Urinary bladder (tissue), 4 donors: ENCODE measurements at places on chromosomes 1 and 21. TPM values are rescaled to one million over a fixed set of nuclear protein-coding genes. Genes with fewer than 3 reads are reported as not detected.

Gene CLDN17
- polyA plus RNA-seq: not detected

- DNase-seq: no peak
Measured at GRCh38 chr1:107153014-107153413, 12.2 kb downstream of the NTNG1 start.

- DNase-seq: no peak
Measured at GRCh38 chr1:73998348-73998959, 199.5 kb downstream of the LRRIQ3 start.

GRCh38 chr1:176017722-176018121, 189.4 kb downstream of the COP1 start:
- no peak for DNase-seq

DNA sequence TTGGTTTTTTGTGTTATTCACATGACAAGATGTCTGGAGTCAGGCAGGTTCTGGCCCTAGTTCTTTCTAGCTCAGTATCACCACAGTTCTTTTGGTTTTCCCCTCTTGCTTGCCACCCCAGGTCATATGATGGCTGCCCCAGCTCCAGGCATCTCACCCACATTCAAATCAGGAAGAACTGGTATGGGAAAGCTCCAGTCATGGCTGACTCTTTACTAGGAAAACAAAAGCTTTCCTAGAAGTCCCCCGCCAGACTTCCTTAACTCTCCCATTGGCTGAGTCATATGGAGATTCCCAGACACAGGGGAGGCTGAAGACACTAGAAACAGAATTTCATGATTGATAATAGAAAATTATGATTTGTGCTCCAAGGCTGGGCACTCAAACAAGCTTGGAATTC, 22.1 kb upstream of the EYA3 start:
- DNase-seq: no peak

- peak; percentile 47 for DNase-seq
Measured at GRCh38 chr1:159000625-159001024, 9.1 kb upstream of the IFI16 start.

GRCh38 chr1:84301004-84301784, at the start of gene SAMD13:
TSS of gene SAMD13 (plus strand) at chr1:84301708. CDS start at chr1:84303235, 1,527 bp downstream.
- DNase-seq: no peak

GRCh38 chr1:192927496-192927895, 118.7 kb downstream of the RGS2 start:
- DNase-seq: no peak

DNA sequence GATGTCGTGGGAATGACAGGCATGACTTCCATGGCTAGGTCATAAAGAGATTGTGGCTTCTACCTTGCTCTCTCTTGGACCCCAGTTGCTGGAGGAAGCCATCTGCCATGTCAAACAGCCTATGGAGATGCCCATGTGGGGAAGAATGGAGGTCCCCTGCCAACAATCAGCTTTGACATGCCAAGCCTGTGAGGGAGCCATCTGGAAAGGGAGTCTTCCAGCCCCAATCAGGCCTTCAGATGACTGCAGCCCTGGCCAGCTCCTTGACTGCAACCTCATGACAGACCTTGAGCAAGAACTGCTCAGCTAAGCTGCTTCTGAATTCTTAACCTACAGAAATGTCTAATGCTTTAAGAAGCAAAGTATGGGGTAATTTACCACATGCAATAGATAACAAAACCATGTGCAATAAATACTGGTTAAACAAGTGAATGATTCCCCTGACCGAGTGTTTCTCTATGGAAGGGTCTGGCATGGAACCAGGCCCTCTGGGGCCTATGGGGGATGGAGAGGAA, 187.1 kb downstream of the HIVEP3 start:
- no peak for DNase-seq

DNA sequence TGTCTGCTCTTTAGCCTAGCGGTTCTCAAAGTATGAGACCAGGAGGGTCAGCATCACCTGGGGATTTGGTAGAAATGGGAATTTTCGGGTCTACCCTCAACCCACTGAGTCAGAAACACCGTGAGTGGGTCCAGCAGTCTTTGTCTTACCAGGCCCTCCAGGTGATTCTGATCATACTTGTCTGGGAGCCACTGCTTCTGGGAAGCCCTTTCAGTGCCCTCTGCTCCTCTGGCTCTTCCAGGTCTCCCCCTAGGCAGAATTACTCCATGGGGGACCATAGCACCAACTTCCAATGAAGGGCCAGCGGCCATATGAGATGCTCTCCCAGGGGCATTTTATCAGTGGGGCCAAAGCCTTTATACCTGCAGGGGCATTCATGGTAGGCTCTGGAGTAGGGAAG, 81.0 kb upstream of the ETV3 start:
- DNase-seq: no peak

DNA sequence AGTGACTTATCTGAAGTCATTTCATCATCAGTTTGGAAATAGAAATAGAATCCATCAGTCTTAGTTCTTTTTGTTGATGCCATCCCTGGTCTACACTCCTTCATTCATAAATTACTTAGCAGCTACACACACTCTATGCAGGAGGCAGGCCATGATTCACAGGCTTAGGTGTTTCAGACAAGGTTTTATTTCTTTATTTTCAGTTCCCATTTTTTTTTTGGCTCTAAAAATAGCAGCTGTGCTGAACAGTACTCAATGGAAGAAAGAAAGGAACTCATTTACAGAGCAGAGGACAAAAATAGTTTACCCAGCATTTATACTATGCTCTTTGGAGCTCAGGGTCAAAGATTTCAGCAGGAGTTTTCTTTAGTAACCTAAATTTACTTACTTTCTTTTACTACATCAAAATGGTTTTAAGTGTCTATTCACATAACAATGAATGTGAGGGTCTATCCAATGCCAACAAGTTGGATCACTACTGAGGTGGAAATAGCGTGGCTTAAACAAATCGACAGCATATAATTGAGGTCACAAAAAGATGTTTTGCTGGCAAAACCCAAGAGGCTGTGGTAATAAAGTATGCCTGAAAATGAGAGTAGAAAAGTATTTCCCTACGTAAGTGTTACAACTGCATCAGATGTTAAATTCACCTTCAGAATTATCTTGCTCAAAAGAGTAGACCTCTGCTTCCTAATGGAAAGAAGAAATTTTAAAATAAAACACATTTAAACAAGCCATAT, 7.7 kb downstream of the KRTAP19-8 start:
- DNase-seq: no peak

- DNase-seq: no peak
Measured at GRCh38 chr1:246043556-246043955, 463.5 kb downstream of the SMYD3 start.

GRCh38 chr1:3170561-3171453, 101.8 kb downstream of the PRDM16 start:
- DNase-seq: peak; percentile 45

Gene AADACL3
- polyA plus RNA-seq: not detected
